ENCODE measurements at places on chromosomes 12 and 14.
A peak's percentile ranks its signal among the peaks of the same experiment; 100 is the strongest.

DNA sequence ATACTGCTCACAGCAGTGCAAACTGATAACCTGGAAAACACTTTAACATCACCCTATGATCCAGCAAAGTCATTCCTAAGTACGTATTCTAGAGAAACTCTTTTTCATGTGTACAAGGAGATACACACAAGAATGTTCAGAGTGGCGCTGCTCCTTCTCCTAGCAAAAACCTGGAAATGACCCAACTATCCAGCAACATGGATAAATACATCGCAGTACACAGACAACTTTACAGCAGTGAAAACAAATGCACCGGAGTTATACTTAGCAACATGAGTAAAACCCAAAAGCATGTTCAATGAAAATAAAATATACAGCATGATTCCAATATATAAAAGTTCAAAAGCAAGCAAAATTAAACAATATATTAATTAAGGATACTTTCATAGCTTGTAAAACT is 18.7 kb downstream of the SART3 start:
- DNase-seq, result no peak

DNA sequence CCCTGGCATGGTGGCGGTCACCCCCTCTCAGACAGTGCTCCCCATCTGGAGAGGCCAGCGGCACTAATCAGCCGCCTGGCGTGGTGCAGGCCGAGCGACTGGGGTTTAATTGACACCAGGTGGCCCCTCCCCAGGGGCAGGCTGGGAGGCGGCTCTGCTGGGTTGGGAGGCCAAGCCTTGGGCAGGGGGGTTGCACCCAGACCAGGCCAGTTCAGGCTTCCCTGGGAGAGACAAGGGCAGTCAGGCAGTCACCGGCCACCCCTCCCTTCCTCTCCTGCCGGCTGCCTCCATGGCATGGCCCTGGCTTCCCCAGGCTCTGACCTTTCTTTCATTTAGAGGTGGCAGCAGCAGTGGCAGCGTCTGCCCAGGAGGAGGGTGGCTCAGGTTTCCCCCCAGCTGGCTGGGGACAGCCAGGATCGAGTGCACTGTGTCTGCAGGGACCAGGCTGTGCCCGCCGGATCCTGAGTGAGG is 78.1 kb upstream of the NOS1 start:
- no peak for DNase-seq

GRCh38 chr12:131239384-131240094 is 285.8 kb downstream of the ADGRD1 start:
- DNase-seq, result no peak

GRCh38 chr14:35374263-35374712 is 30.3 kb downstream of the NFKBIA start:
- DNase-seq, result no peak

- DNase-seq, result no peak
Observed at GRCh38 chr12:53201177-53201541, 5.9 kb downstream of the ITGB7 start.

- DNase-seq, result no peak
Observed at GRCh38 chr14:35240231-35240630, 52.0 kb upstream of the PSMA6 start.

DNA sequence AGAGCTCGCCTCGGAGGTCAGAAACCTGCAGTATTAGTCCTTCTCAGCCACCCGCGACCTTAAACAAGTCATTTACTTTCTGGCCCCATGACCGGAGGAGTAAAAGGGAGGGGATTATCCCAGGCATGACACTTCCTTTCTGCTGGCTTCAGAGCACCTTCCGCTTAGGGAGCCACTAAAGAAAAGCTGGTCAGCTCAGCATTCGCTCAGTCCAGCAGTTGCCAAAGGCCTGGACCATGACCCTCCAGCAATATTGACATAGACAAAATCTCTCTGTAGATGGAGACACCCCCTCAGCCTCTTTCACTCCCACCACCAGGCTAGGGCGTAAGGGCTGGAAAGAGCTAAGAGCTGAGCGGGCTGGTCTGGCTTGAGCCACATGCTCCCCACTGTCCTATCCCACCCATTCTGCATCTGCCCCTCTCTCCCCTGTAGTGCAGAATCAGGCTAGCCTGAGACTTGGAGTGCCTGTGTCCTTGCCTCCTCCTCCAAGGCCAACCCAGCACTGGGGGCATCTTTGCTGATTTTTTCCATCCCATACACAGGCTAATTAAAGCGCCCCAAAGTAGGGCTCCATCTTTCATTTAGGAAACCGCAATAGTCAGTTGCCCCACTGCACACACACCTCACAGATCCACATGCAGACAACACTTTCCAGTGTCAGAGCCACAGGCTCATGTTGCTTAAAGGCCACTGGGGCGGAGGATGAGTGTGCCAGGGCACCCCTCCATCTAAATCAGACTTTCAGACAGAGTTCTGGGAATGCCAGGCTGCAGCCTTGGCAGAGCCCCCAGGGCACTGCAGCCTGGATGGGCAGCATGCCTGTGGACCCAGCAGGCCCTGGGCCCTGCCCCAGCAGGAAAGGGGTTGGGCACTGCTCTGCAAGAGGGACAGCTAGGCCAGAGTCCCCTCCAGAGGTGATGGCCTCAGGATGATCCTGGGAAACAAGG is 4.0 kb upstream of the CPNE6 start:
- no peak for DNase-seq

DNA sequence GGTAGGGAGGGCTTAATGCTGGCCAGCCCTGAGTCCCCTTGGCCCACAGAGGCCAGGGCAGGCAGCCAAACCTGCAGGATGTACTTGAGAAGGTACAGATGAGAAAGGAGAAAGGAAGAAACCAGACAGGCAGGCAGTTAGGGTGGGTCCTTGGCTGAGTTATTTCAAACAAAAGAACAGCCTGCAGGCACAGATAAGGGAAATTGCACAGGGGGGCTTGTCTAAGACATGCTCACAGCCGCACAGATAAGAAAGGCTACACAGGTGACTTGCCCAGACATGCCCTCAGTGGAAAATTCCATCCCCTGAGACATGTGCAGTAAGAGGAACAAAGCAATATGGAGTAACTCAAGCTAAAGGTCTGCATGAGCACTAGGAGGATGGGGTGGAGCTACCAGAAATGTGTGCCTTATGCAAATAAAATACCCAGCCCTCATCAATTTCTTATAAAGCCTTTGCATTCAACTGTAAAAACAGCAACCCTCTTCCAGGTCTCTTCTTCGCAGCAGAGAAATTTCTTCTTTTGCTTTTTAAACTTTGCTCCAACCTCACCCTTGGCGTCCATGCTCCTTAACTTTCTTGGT is 158.2 kb upstream of the RGS6 start:
- no peak for DNase-seq

DNA sequence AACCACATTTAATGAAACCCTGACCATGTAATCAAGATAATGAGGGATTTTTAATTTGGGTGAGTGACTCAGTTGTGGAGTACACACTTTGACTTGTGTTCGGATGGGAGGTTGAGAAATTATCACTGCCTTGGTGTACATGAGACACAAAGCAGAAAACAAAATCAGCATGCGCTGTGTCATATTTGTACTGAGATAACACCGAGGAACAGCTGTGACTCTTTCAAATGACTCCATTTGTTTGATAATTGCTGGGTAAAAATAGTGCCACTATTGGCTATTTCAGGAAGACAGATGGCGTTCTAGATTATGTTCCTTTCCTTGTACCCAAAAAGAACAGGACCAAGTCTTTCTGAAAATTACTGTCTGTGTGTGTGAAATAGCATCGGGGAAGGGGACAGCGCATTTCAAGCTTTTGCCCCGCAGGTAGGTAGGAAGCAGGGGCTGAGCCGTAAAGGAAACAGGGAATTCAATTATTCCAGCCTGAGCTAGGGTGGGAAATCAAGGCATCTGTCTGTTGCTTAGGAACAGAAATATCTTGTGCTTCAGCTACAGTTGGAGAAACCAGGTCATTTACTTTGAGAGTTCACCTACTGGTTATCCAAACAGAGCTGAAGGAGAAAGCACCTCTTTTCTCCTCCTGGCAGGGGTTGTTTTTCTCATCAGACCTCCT is 114.3 kb downstream of the SNAPC1 start:
- DNase-seq, result no peak

DNA sequence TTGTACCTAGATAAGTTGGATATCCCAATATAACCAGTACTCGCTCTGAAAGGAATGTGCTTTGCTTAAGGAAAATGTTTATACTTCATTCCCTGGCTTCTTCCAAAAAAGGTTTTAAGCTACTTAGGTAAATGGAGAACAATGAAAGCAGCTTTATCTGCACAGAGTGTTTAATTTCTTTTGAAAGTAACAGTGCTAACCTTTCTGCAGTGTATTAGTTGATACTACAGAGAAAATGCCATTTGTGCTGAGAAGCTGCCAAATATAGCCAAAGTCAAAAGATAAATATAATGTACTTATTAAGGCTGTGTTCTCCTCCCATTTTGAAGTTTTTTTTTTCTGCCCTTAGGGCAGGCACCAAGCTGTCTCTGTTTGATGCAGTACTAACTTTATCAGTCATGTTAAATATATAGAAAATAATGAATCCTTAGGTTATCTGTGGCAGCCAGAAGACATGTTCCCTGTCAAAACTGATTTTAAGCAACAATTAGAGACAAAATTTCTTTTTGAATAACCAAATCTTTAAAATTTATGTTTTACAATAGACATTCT is 145.4 kb upstream of the KITLG start:
- no peak for DNase-seq

- no peak for DNase-seq
Observed at GRCh38 chr12:124115976-124116690, 143.1 kb downstream of the ZNF664 start.

GRCh38 chr12:56007564-56008559 is 10.8 kb downstream of the SUOX start:
- peak; percentile 40 for DNase-seq

DNA sequence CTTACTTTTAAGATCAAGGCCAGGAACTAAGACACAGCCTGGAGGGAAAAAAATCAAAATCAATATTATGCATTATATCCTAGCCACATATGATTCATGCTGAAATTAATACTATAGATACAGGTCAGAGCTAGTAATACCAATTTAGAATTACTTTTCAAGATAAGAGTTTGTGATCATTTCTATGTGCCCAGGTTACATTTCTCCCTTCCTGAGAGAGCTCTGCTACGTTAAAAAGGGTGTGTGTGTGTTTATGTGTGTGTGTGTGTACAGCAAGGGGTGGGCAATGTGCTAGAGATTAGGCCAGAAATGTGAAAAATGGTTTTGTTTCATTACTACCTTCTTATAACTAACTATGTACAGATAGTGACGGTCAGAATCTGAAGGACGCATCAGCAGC is 223.9 kb upstream of the FLRT2 start:
- DNase-seq, result no peak

GRCh38 chr12:84506282-84506681 is 406.3 kb downstream of the SLC6A15 start:
- no peak for DNase-seq

DNA sequence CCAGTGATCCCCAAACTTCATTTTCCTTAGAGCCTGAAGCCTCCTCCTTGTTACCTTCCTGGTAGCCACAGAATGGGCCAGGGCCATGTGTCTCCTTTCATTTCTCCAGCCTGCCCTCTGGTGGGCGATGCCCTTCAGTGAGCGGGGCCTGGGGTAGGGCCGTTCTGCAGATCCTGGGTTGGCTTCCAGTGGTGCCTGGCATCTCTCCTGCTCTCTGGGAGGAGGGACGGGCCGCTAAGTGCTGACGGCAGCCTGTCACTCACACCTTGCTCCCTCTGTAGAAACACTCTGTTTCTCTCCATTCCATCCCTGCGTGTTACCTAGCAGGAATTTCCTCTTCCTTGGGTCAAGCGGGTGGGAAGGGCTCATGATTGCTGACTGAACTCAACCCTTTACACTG is 232.1 kb downstream of the CACNA1C start:
- DNase-seq, result no peak
